Right renal cortex interstitium (tissue), 3 donors: ENCODE measurements at places on chromosomes 7 and 10.
A peak's percentile ranks its signal among the peaks of the same experiment; 100 is the strongest.

GRCh38 chr7:77698042-77698625, 1.9 kb downstream of the RSBN1L start:
- no peak for DNase-seq

- DNase-seq = no peak
These were observed 54.7 kb downstream of the CHRM2 start for GRCh38 chr7:136923111-136923667.

DNA sequence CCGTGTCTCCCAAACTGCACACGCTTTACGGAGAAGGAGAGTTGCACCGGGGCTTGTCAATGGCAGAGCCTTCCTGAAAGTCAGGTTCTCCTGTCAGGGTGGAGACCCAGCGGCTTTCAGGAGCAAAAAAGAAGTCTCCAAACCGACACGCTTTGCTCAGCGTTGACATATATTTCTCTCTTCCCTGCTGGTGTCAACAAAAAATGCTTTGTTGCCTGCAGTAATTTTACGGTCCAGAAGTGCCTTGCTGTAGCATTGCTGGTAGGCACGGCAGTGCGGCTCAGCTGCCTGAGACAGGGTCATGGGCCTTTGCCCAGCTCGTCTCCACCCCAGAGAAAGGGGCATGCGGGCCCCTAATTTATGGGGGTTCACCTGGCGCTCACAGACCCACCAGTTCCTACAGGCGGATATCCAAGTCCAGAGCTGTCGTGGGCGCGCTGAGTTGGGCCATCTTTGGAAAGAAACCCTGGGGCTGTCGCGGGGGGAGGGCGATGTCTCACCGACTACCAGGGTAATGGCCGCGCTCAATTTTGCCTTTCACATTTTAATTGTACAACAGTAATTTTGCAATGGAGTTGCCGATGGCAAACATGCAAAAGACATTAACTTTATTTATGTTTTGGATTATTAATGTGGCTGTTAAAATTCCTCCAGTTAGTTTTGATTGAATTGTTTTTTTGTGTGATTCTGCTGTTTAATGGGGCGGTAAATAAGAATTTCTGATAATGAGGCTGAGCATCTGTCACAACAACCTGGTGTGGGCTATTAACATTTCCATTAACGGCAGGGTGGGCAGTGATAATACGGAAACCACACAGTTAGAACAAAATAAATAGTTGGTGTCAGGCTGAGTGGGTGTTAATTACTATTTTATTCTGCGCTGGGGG, 478.2 kb upstream of the FOXK1 start:
- DNase-seq = no peak

- DNase-seq = no peak
These were observed 132.7 kb downstream of the ICA1 start for GRCh38 chr7:8129318-8129659.

DNA sequence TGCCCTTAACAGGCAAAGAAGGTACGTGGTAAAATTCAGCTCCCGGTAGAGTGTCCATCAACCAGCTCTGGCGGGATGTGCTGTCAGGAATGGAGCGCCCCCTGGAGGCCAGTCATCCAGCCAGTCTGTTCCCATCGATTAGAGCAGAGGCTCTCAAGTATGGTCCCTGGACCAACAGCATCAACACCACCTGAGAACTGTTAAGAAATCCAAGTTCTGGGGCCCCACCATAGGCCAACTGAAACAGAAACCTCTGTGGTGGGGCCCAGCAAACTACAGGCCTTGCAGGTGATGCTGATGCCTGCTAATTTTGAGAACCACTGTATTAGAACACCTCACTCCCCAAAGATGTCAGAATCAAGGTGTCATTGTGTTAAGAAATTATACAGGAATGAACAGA, 109.2 kb downstream of the DPY19L1 start:
- no peak for DNase-seq

- no peak for DNase-seq
These were observed 41.2 kb downstream of the ANLN start for GRCh38 chr7:36430881-36431280.

DNA sequence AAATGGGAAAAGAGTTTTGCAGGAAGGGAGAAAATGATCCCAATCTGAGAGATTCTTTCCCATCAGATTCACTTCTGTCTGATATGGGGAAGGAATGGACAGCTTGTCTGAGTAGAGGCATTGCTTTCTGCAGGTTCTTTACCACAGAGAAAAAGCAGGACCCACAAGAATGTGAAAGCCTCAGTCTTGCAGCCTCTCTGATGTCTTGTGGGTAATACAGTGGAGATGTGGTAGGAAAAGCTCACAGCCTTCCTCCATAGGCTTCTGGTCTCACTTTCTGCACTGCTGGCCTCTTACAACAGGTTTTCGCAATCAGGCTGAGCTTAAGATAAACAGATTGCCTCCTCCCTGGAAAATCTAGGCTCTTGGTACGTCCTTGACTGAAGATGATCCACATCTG, 551 bp downstream of the IFIT1 start:
- DNase-seq = no peak

DNA sequence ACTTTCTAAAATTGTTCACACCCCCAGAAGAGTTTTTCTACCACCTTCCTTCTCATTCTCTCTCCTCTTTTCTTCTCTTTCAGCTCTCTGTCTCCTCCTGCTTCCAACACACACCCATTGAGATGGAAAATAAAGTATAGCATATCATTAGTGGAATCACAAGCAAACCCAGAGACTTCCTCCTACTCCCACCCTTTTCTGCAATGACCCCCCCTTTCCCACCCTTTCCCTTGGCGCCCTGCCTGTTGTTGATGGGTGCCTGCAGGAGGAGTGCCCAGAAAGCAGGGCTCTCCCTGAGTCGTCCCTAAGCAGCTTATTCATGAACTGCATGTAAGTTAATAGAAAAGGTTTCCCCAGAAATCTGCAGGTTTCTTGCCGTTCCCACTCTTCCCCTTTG, 300.0 kb downstream of the PLXNA4 start:
- DNase-seq = no peak

GRCh38 chr7:121807078-121807477, 65.9 kb upstream of the PTPRZ1 start:
- DNase-seq = no peak

- DNase-seq = no peak
These were observed 65.8 kb downstream of the PIP4K2A start for GRCh38 chr10:22648547-22648961.

GRCh38 chr10:36038316-36038955, 396.3 kb upstream of the FZD8 start:
- no peak for DNase-seq

GRCh38 chr7:2554661-2555111, 638 bp downstream of the BRAT1 start:
- no peak for DNase-seq

DNA sequence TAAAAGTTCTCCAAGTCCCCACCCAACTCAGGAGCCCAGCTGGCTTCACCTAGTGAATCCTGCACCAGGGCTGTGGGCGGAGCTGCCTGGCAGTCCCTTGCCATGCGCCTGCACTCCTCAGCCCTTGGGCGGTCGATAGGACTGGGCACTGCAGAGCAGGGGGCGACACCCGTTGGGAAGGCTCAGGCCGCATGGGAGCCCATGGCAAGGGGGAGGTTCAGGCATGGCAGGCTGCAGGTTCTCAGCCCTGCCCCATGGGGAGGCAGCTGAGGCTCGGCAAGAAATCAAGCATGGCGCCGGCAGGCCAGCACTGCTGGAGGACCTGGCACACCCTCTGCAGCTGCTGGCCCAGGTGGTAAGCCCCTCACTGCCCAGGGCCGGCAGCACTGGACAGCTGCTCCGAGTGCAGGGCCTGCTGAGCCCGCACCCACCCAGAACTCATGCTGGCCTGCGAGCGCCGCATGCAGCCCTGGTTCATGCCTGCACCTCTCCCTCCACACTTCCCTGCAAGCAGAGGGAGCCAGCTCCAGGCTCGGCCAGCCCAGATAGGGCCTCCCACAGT, 149.9 kb downstream of the ANKRD30A start:
- DNase-seq = no peak

DNA sequence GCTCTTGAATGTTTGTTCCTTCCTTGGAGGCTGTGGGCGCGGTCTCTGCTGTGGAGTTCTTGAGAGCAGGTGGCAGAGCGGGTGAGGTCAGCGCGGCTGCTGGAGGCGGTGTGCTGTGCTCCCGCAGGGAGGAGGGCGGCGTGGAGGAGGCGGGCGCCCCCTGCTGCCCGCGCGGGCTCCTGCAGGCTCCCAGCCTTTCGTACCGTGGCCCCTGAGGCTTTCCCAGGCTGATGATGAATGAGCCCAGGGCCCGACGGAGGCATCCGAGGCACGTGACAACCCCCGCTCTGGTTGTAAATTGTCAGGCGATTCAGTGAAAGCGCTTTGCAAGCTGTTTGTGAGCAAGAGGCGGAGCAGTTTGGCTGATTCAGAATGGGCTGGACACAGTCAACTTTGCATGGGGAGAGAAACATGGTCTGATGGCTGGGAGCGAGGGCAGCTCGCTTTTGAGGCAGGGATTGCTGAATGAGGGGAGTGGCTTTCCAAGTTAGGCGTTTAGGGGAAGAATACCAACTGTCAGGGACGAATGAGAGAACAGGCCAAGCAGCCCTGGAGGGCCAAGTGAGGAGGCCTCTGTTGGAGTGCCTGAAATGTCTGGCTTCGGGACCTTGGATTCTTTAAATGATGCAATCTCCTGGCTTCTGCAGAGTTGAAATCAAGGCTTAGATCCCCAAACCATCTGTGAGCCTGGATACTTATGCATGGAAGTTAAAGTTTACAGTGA, 46.6 kb downstream of the CDHR3 start:
- DNase-seq = peak; percentile 66

DNA sequence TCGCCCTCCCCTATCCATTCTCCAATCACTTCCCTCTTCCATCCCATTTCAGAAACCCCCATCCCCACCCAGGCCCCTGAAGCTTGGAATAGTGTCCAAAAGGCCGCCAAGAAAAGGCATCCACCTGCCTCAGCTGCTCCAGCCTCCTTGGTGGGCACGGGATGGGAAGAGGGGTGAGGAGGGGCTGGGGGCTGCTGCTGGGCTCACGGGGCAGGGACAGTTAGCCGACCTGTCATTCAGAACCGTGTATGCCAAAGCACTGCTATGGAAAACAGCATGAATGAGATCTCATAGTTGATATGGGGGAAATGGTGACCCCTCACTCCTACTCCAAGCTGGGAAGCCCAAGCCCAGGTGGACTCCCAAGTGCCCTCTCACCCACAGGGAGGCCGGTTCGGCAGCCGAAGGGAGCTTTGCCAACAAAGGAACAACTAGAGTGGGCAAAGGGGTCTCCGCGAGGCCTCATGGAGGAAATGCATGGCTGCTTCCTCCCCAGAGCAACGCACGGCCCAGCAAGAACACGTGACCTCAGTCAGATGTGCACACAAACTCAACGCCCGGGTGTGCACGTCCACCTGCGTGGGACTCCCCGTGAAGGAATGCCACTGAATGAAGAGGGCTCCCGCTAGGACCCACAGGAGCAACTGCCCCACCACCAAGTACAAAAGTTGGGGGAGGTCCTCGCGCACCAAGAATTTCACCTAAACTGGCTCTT, 52.5 kb downstream of the EBF3 start:
- DNase-seq = no peak

DNA sequence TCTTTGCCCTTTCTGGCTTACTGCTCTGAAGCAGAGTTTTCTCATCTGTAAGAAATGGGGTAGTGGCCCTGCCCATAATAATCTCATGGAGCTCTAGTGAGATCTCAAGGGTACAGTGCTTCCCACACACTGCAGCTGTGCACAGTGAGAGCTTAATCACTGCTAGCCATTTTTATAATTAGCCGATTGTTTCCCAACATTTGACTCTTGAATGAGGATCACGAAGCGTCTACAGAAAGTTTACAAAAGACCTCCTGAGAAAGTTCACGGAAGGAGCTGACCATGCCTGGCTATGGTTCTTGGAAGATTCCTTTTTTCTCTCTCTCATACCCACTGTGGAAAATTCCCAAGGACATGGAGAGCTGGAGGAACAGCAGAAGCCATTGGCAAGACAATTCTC, 70.4 kb downstream of the FAM171A1 start:
- DNase-seq = no peak

DNA sequence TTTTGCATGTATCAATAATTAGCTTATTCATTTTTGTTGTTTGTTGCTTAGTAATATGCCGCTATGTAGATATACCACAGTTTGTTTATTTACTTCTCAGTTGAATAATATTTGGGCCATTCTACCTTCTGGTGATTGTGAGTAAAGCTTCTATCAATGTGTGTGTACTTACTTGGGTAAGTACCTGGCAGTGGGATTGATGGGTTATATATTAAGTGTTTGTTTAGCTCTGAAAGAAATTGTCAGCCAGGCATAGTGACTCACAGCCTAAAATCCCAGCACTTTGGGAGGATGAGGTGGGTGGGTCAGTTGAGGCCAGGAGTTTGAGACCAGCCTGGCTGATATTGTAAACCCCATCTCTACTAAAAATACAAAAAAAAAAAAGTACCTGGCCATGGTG, 975.7 kb upstream of the MBL2 start:
- DNase-seq = no peak

DNA sequence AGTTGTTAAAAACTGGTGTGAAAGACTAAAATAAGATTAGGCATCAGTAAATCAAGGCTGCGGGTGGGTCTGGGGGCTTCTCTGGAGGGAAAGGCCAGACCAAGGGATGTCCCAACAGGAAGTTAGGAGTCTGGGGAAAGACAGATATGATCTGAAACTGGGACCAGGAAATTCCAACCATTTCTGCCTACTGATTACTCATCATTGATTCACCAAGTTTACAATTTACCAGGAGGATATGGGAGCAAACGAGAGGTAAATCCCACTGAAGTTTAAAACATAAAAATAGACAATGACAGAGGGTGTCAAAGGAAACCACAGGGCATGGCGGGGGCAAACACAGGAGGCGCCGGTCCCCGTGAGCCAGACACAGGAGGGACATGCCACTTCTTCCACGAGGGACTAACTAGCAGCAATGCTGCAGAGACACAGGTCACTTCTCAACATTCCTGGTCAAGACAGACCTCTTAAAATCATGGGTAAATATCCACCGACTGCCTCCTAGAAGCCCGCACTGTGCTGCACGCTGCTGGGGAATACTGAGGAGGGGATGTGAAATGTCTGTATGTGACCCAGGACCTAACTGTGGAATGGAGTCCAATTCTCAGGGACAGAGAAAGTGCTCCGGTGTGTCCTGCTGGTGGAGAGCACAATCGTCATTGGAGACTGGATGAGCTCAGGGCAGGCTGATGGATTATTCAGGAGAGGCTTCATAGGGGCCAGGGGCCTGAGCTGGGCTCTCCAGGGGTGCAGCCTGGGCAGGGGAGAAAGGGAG, 153.4 kb upstream of the KLF14 start:
- no peak for DNase-seq

DNA sequence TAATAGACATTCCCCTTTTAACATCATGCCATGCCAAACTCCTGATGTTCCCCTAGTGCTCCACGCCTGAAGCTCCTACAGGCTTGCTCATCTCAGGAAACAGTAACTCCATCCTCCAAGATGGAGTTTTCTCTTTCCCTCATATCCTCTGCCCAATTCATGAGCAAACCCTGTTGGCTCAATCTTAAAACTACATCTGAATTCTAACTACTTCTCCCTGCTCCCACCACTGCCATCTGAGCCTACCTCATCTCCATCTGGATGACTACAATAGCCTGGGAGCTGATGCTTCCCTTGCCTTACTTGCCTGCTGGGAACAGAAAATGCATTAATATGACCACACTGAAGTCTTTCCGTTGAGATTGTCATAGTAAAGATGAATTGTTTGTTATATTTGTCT, 271.7 kb upstream of the MKLN1 start:
- DNase-seq = no peak
